NCI-H1092 (cell line): ENCODE measurements at places on chromosomes 4 and X.

DNA sequence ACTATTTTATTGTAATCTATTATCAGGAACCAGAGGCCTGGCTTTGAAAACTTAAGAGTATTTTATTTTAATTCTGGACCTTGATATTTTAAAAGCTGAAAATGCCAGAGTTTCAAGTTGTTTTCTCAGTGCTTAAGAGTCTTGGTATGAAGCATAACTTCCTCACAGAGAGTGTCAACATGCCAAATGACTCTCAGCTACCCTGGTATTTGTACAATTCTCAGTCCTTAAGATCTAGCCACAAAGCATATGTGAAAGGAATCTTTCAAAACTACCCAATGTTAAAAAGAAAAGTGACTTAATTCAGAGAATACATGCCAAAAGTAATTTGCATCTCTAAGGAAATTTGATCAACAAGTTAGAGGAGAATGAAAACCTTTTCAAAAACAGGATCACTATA, 171.9 kb downstream of the DKK2 start:
- no peak for DNase-seq

DNA sequence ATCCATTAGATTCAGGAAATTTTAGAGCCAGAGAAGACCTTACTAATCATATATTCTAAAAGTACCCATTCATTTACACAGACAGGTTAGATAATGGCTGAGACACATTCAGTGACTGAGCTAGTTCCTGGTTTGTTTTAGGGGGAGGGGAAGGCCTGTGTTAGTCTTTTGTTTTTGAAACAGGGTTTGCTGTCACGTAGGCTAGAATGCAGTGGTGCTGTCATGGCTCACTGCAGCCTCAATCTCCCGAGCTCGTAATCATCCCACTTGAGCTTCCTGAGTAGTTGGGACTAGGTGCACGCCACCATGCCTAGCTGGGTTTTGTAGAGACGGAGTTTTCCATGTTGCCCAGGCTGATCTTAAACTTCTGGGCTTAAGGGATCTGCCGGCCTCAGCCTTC, 10.1 kb downstream of the RBPJ start:
- no peak for DNase-seq

GRCh38 chr4:99157478-99157935, 13.4 kb upstream of the ADH4 start:
- no peak for DNase-seq

DNA sequence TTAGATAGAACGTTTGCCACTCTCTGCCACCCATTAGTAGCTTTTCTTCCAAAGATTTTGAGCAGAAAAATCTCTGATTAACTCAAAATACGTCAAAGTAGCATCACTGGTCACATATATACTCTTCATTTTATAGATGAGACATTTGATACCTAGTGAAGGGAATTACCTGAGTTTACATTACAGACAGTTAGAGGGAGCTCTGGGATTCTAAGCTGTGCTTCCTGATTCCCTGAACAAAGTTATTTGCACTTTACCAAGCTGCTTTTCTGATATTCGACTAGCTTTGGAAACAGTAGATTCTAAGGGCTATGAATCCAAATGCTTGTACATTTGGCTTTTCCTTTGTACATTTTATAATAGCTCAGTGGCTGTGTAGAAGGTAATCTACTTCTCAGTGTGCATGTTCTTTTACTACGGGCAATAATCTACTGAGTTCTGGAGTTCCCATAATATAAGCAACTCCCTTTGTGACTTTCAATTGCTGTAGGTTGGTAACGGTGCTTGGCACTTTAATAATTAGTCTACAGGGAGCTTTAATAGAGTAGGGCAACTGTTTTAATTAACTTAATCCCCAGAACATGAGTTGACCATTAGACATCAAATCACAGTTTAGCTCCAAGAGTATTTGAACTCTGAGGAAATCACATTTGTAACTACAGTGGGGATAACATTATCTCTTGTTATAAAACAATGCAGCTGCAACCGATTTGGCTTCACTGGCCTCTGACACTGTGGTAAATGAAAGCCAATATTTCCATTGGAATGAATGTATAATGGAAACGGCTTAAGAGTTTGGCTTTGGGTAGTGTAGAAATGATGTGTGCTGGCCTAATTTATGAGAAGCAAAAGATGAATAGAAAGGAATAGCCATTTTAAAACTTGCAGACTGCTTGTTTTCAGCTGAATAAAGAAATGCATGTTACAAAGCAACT, 1602.4 kb downstream of the STIM2 start:
- DNase-seq: no peak

- DNase-seq: no peak
Observed at GRCh38 chrX:105483011-105483410, 262.5 kb upstream of the TEX13A start.
